Dermis microvascular lymphatic vessel endothelial cell (primary cell): ENCODE measurements at places on chromosomes 4 and X. TPM values are rescaled to one million over a fixed set of nuclear protein-coding genes. Genes with fewer than 3 reads are reported as not detected.

NXF3 gene
- not detected in 2 replicates for total RNA-seq

CSAG1 gene
- total RNA-seq, result not detected in 2 replicates

PPP3CA gene
- total RNA-seq, result 47.5 and 52.2 TPM in 2 replicates

MGAT4D gene
- total RNA-seq, result not detected in 2 replicates

MSMO1 gene
- 79.0 and 134 TPM in 2 replicates for total RNA-seq

NUDT10 gene
- under 0.01 TPM in 2 replicates for total RNA-seq

TCP11X2 gene
- not detected in 2 replicates for total RNA-seq

BEX2 gene
- 0.77 and 1.1 TPM in 2 replicates for total RNA-seq

NDST3 gene
- 3.0 and 8.3 TPM in 2 replicates for total RNA-seq

TLR8 gene
- not detected in 2 replicates for total RNA-seq

GIMD1 gene
- not detected in 2 replicates for total RNA-seq
